ENCODE measurements at places on chromosomes 2 and 18. TPM values are rescaled to one million over a fixed set of nuclear protein-coding genes. Genes with fewer than 3 reads are reported as not detected.

DNA sequence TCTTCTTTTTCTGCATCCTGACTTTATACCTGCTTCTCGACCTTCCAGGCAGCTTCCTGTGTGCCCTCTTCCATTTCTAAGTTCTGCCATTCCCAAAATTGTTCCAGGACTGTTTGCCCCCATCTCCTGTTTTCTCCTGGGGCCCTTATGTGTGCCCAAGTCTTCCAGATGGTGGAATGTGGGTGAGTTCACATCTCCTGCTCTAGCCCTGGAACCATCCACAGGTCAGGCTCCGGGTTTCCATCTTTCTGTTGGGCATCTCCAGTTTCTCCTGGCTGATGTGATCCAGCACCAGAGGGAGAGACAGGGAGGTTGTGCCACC, 25.8 kb downstream of the TOGARAM2 start:
- DNase-seq, result no peak

DNA sequence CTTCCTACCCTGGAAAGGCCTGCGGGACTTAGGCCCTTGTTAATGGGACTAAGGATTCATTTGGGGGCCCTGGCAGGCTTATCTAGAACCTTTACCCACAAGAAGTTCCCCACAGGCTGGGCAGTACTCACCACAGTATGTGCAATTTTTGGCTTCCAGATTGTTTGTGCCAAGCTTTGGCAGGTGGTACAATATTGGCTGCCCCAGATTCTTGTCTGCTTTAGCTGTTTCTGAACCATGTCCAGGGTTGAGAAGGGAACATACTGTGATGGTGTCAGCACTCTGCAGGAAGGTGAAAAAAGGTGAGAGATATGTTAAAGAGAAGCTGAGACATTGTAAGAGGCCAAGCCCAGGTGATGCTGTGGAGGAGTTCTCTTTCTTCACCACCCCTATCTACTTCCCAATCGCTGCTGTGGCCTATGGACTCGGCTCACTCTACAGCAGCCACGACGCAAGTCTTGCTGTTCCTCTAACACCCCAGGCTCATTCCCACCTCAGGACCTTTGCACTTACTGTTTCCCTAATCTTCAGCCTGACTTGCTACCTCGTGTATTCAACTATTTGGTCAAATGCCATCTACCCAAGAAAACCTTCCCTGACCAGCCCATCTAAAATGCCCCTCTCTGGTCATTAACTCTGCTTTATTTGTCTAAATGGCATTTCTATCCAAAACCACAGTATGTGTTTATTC, 9.2 kb downstream of the SLC4A5 start:
- DNase-seq, result no peak

DNA sequence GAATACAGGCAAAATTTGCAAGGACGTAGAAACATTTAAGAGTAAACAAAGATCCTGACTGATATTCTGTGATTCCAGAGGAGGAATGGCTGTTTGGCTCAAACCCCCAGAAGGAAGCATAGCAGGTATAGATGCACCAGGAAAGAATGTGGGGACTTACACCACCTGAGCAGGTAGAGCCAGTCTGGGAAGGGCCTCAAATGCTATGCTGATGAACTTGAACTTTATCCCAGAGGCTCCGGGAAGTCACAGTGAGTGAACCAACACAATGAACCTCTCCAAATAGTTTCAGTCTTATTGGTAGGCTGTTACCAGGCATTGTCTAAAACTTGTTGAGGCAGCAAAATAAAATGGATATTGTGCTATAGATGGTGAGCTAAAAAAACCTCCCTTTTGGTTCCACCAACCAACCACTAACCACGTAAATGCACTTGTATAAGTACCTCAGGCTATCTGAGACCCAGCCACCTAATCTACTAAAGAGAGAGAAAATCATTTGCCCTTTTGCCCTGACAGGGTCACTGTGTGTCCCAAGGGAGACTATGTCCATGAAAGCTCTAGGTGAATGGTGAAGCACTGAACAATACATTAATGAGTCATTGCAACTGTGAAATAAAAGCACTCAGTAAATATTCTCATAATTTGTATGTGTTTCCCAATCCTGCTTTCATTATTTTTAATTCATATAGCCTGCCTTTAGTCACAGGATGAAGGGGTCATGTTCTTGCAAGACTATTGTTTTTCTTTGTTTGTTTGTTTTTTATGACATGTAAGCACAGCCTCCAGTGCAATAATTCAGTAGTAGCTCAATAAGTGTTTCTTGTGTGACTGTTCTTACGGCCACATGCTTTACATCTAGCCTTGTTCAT, 911.6 kb downstream of the EPHA4 start:
- no peak for DNase-seq

Gene UPP2
- not detected for total RNA-seq

Gene DLX1
- total RNA-seq, result 0.09 TPM
